NCI-H446 treated with DMSO at 0.1 percent for 48 hours (cell line): ENCODE measurements at places on chromosomes 7 and 10.

GRCh38 chr7:39033885-39034624 lies 56.3 kb downstream of the POU6F2 start:
- no peak for DNase-seq

GRCh38 chr7:128174386-128174785 lies 66.7 kb upstream of the LEP start:
- DNase-seq = peak; percentile 77

DNA sequence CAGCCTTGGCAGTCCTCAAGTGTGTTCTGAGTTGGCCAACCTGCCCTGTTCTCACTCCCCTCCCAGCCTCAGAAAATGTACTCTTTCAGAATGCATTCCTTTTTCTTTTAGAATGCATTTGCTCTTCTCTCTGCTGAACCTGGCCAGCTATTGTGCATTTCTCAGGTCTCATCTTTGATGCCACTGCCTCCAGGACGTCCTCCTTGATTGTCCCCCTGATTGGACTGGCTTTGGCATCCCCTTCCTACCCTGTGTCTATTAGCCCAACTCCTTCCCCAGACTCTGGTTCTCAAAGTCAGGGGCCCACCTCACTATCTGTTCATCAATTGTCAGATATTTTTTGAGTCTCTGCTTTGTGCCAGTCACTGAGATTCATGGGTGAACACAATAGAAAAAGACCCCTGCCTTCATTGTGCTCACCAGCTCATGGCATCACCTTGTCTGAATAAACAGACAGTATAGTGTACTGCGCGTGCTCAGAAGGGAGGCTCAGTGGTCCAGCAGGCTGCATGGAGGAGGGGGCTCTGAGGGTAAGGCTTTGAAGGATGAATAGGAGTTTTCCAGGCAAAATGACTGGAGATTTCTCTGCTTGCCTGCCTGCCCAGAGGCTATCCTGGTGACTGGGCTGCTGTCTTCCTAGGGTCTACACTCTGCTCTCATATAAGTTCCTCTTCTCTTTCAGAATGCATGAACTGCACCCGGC lies 96.5 kb downstream of the MYL10 start:
- no peak for DNase-seq

DNA sequence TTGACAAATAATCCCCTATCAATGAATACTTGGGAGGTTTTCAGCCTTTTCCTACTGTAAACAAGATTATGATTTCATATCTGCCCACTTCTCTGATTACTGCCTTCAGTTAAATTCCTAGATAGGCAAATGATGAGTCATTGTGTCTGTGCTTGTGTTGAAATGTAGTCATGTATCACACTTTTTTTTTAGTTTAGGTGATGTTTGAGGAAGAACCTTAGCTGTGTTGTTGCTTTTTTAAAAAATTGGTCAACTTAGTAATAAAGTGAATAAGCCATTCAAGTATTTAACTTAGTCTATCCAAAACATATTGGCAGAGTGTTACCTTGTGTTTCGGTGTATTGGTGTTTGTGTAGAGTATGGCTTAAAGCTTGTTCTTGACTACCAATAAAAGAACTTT lies 60.0 kb downstream of the WAC start:
- no peak for DNase-seq

DNA sequence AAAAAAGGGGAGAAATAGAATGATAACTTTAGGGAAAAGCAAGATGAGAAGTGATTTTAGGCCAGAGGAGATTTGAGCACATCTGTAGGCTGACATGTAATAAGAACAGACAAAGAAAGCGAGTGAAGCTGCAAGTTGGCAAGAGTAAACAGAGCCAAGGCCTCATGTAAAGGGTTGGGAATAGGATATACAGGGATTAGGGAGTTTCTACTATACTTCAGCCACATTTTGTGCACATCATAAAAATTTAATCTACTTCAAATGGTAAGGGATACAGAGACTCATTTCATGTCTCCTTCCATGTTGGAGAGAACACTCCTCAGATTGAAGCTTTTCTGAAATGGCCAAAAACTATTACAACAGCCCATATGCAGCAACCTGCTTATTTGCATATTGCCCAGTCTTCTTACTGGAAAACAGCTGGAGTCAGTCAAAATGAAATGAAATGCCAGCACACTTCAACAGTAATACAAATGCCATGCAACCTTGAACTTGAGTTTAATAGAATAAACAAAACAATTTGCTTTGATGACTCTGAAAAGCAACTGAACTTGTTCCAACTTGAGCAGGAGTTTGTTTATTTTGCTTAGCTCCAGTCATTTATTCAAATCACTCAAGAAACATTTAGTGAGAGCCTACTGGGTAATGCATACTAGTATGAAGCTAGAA lies 49.9 kb downstream of the NRCAM start:
- DNase-seq = no peak

GRCh38 chr10:396107-396506 lies 260.9 kb downstream of the ZMYND11 start:
- DNase-seq = no peak

DNA sequence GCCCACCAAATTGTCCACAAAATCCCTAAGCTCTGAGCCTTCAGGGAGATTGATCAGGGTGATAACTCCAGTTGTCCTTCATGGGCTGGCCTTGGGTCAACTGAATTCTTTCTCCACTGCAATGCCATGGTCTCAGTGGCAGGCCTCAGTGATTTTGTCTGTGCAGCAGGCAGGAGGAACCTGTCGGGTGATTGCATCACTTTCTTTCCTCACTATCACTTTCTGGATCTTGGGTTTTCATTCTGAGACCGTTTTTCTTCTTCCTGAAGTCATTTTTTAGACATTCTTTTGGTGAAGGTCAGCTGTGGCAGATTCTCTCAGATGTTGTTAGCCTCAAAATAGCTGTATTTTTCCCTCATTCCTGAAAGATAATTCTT lies 28.8 kb upstream of the LCOR start:
- no peak for DNase-seq
